ENCODE measurements at places on chromosomes 2 and 18.

DNA sequence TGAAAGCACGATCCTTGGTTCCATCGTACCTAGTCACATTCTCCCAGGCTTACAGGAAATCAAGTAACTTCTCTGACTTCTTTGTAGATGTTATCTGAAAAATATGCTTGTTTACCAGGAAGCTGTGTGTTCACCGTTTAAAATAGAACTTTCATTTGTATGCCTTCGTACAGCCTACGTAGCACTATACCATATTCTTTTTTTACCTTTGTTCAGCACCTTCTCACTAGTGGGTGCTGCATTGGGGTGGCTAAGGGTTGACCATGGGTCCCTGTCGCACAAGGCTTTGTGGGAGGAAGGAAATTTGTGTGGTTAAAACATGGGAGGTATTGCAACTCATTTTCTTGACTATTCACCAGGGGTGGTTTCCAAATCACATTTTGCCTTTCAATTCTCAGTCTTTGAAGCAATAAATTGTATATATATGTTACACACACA, 16.6 kb downstream of the MALT1 start:
- DNase-seq = no peak

GRCh38 chr18:23093772-23094171, 41.5 kb upstream of the CABLES1 start:
- DNase-seq = no peak

DNA sequence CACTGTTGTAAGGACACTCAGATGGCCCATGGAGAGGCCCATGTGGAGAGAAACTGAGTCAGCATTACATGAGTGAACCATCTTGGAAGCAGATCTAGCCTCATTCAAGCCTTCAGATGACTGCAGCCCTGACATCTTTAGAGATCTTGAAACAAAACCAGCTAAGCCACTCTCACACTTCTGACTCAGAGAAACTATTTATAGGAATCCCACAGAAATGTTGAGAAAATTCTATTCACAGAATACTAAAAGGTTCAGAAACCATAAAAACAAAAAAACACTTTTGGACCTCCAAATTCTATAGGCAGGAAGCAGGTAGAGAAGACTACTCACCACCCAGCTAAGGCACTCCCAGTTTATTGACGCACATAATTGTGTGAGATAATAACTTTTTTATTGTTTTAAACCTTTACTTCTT, 8.7 kb downstream of the TMEM169 start:
- DNase-seq = no peak

- no peak for DNase-seq
Measured at GRCh38 chr2:134792186-134792585, 46.2 kb upstream of the ACMSD start.

DNA sequence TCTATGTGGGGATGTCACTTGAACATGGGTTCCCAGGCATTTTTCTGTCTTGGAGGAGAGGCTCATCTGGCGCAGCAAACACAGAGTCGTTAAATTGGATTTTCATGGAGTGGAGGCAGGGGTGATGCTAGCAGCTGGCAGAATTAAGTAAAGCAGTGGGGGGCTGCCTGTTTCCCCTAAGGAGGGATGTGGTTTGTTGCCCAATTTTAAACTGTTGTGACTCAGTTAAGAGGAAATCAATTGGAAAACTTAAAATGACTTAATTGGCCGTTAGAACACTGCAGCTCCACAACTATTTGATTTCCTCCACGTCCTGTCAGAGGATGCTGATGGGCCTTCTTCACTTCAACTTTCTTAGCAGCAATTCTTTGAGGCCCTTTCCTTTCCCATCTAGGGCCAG, 354.1 kb upstream of the ATP5MC3 start:
- DNase-seq = no peak

GRCh38 chr2:65353046-65353445, 79.4 kb downstream of the SPRED2 start:
- no peak for DNase-seq

DNA sequence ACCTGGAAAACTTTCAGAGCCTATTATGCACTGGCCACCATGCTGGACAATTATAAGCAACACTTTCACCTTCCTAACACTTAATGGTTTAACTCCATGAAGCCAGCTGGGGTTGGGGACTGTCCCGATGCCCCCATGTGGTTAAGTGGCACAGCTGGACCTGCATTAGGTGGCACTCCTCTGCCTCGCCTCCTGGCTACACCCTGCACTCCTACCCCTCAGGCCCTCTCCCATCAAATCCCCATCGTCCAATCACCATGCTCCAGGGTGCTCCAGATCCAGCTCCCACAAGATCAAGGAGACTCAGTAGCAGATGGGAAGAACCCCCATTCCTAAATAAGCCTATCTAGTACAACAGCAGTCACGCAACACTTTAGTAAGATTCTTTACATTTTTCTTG, 53.8 kb downstream of the HDLBP start:
- no peak for DNase-seq

GRCh38 chr2:70085711-70086277, 1.5 kb upstream of the PCBP1 start:
- DNase-seq = no peak

DNA sequence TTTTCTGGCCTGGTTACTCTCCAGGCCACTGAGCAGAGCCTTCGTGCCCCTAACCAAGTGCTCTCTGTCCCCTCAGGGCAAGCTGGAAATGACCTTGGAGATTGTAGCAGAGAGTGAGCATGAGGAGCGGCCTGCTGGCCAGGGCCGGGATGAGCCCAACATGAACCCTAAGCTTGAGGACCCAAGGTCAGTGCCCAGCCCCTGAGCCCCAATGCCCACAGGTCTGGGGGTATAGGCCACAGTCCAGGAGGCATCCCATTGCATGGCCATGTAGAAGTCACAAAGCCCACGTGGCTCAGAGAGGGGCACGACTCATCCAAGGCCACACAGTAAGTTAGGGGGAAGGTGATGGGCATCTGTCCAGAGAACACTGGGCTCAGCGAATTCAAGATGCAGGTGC, 227.6 kb downstream of the DYSF start:
- no peak for DNase-seq

- DNase-seq = no peak
Measured at GRCh38 chr2:8436585-8436984, 245.3 kb upstream of the ID2 start.

- DNase-seq = no peak
Measured at GRCh38 chr2:118683460-118683859, 164.0 kb downstream of the EN1 start.

GRCh38 chr2:37976411-37976810, 51.3 kb downstream of the RMDN2 start:
- DNase-seq = no peak

GRCh38 chr2:109067631-109068125, 61.3 kb upstream of the SH3RF3 start:
- DNase-seq = no peak

- no peak for DNase-seq
Measured at GRCh38 chr2:207163053-207163755, 2.5 kb downstream of the KLF7 start.

DNA sequence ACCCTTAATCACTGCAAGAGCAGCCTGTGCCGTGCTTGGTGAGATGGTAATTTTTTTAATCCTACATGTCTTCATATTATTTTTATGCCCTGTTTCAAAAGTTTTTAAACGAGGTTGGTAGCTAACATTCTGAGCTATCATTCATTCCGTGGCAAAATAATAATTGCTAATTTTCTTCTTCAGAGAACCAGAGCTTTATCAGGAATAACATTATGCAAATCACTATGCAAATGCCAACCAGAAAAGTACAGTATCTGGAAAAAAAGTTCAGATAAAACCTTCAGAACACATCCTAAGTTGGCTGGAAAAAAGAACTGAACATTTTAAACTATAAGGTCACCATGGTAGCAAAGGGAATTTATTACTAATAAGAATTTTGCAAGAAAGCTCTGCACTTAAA, 165.1 kb upstream of the NABP1 start:
- DNase-seq = no peak

DNA sequence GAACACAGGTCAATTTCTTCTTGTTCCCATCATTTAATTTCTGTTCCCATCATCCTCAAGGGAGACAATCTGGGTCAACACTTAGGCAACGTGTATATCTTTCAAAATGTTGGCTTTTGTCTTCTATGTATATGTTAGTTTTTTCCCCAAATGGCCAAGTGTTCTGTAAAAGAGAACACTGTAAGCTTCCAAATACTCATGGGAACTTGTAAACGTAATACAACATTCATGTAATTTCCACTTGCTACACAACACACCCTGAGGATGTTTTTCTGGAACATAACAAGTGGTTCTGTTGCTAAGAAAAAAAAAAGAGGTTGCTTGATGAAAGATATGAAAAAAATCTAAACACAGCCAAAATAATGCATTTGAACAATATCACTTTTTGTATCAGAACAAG, 149.1 kb downstream of the ATAD2B start:
- no peak for DNase-seq

DNA sequence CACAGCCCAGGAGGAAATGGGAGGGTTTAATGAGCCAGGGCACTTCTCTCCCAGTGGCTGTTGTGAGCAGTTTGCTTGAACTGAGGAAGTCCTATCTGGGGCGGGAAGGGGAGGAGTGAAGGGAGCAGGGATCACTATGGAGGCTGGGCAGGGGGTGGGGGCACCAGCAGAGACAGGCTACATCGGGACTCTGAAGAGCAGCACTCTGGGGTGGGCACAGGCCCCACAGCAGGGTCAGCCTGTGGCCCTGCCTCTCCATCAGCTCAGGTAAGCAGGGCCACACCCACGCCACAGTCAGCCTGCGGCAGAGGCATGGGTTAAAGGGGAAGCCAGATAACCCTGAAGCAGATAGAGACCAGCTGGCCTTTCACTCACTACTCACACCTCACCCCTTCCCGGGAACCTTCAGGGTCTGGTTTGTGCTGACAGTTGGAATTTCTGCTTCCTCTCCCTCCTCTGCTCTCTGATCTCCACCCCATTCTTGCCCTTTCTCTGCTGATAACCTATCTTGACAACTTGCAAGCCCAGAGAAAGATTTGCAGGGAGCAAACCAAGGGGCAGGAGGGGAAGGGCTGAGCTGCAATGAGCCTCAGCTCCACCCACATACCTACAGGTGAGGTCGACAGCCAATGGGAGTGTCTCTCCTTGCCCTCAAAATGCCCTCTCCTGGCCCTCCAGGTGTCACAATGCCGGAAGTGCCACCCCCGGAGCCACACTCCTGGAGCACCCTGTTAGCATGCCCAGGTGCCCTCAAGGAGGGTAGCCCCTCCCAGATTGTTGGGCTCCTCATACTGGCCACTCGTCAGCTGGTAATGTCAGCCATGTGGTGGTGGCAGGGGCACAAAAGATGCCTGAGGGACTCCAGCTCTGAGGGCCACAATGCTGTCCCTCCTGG, 3.7 kb downstream of the SIGLEC15 start:
- DNase-seq = no peak

- DNase-seq = no peak
Measured at GRCh38 chr2:138309760-138310159, 191.8 kb upstream of the SPOPL start.

GRCh38 chr2:52934920-52935640, 832.5 kb upstream of the CHAC2 start:
- no peak for DNase-seq

GRCh38 chr18:21897811-21898210, 157.2 kb downstream of the MIB1 start:
- no peak for DNase-seq

DNA sequence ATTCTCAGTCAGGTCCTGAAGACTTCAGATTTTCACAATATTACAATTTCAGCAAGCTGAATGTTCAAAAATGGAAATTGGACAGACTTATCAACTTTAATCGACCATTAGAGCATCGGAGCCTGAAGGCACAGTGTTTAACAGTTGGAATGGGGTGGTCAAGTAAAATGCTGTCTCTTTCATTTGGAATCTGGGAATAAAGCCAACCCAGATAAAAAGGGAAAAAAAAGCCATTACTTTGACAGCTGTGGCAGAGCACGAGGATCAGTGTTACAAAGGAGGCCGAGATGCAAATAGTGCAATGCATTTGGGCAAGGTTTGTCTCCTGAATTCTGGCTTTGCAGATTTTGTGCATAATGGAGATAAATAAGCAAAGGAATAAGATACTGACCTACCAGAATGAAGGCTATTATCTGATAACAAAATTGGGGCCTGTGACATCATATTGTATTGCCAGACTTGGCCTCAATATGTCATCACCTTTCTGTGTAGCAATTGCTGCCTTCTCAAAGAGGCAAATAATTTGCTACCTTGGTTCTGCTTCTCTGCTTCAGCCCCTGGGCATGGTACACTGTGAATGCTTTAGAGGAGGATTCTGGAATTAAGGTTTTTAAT, 277.5 kb upstream of the KLHL29 start:
- no peak for DNase-seq

DNA sequence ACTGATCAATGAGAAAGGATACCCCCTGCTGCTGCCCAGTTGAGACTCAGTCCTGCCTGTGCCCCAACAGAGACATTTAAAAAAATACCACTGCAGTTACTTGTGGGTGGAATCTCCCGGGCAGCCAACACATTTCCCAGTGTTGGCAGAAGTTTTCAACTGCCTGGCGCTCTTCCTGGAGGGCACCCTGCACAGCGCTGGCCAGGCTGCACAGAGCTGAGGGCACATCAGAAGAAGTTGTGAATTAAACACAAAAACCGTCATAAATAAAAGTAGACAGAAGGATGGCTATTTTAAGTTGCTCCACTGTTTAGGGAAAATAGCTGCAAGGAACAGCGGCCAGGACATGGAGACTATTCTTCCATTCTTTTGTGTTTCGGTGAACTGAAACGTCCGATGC, 110.2 kb upstream of the THOC1 start:
- DNase-seq = no peak

DNA sequence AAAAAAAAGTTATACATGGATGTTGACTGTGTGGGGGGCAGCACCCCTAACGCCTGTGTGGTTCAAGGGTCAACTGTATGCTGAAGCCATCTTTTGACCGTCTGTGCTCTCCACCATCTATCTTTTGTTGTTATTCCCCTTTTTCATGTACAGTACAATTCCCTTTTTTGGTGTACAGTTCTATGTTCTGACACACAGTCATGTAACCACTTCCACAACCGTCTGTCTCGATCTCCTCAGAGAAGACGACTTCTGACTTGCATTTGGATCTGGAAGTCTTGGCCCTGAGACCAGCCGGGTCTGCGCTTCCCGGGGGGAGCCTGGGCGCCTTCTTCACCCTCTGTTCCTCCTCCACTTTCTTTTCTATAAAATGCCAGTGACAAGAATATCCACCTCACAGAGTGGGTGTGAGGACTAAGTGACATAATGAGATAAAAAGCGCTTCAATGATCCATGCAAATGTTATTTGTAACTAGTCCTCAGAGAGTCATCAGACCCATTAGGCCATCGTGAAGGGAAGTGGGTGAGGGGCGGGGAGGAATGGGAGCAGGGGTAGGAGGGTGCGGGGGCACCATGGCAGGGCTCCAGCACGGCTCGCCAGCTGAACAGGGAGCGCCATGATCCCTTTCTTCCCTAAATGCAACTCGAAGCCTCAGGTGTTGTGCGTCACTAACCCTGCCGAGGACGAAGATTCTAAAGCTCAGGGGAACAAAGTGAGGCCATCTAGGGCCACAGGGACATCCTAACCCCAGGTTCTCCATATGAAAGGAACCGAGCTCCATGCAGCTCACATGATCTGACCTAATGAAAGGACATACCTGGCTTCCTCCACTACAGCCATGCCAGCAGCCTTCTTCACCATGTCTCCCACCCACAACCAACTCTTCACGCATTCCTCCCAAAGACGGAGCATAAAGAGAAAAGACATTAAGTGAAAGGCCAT, 16.6 kb downstream of the ADCY3 start:
- DNase-seq = no peak

DNA sequence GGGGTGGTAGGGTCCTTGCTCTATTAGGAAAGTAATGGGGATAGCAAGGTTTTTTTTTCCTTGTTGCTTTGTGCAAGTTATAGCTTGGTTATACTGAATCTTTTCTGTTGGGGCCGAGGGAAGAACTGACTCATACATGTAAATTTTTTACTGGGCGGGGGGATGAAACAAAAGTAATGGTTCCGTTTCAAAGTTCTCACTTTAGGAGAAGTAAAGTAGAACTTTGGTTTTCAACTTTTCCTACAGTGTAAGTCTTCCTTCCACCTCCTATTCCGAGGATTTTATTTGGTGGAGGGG, 1.1 kb downstream of the AFTPH start:
- no peak for DNase-seq
